ENCODE measurements at places on chromosomes 16 and 17.
A peak's percentile ranks its signal among the peaks of the same experiment; 100 is the strongest.

GRCh38 chr17:46889992-46890564, 32.9 kb upstream of the GOSR2 start:
- no peak for DNase-seq

GRCh38 chr16:4315186-4316107, at the start of gene GLIS2:
GLIS2 (plus strand) TSS chr16:4316067; CDS start chr16:4332281, 16,214 bp downstream.
- peak; percentile 65 for DNase-seq

DNA sequence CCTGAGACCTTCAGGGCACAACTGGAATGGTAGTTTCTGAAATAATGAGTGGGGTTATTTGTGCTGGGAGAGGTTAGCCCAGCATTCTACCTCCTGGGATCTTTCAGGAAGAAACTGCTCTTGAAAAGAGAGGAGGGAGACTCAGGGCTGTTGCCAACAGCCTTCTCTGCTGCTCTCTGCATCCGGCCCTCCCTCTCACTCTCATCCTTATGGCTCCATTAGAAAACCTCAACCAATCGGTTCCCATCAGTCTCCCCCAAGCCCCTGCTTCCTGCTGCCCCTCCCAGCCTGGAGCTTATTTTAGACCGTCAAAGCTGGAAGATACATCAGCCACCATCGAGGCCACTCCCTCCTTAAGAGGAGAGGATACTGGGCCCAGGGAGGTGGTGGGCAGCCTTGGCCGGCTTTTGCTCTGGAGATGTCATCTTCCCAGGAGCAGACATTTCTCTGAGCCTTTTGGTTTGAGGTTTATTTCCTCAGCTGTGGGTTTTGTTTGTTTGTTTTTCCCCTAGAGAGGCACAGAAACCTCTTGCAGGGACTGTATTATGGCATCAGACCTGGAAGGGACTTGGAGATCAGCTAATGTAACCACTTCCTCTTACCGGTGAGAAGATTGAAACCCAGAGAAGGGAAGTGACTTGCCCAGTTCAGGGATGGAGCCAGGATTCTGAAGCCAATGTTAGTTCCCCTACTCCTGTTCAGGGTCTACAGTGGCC, 2.7 kb downstream of the MPRIP start:
- DNase-seq: peak; percentile 92

DNA sequence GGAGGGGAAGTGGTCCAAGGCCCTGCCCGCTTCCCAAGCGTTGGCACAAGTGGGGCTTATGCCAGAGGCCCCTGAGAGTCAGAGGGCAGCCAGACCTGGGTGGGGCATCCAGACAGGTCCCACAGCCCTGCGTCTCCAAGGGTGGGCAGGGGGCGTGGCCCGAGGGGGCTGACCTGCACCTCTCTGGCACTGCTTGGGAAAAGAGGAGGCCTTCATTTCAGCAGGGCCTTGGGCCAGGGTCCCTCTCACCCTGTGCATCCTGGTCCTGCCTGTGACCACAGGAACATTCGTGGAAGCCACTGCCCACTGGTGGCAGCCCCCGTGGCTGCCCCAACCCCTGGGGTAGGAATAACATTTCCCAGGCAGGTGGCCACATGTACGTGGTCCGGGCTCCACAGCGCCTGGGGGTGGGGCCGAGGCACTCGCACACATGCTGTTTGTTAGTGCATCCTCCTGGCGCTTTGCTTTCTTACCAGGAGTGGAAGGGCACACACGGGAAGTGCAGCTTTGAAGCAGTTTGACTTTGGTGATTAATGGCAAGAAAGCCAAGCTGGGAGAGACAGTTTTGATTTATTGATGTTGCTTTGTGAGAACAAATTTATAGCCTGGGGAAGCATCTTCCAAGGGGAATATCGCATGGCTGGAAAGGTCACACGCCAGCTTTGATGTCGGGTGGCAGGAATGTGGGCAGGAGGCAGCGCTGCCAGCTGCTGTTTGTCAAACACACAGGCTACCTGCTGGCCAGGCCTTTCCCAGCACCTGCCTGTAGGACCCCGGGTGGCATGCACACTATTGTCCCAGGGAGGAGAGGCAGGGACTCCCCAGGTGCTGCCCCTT, 4.3 kb downstream of the CENPX start:
- DNase-seq: no peak

DNA sequence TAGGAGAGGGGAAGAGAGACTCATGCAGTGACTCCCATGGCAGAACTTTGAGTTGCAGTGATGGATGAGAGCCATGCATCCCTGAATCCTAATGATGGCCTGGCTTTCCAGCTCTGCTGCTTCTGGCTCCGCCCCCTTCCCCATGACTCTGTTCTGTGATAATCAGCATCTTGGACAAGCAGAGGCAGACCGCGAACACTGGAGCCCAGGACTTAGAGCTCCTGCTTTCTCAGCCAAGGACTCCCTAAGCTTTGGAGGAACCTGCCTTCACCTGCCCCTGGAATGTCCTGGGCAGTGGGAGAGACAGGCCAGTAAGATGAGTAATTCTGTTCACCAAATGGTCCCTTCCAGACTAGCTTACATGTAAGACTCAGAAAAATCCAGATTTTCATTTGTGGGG, 12.5 kb downstream of the CCDC92B start:
- no peak for DNase-seq
